ENCODE measurements at places on chromosomes 7 and 10. TPM values are rescaled to one million over a fixed set of nuclear protein-coding genes. Genes with fewer than 3 reads are reported as not detected.

Gene COA1
- total RNA-seq: 129 TPM

GRCh38 chr10:2294739-2295138 is 557.4 kb upstream of the ADARB2 start:
- DNase-seq: no peak

GRCh38 chr7:129225206-129225930 is 538 bp downstream of the AHCYL2 start:
- DNase-seq: peak; percentile 78

Gene PRLHR
- not detected for total RNA-seq

Measured in H7 (cell line).